ENCODE measurements at places on chromosomes 11 and 22.

- DNase-seq: no peak
Observed at GRCh38 chr11:86035164-86035563, 33.7 kb downstream of the PICALM start.

DNA sequence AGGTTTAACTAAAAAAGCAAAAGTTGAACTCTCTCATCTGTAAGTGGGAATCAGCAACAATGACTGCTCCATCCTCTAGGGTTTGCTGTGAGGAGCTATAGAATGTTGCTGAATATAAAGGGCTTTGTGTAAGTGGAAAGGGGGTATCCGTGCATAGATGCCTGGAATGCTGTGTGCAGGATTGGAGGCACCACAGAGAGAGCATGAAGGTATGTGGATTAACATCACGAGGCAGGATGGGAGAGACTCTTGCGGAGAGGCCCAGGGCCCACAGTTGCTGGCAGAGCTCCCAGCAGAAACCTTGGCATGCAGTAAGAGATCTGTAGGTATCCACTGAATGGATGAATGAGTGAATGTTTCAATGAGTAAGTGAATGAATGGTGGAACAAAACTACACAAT is 298.7 kb upstream of the DDI1 start:
- no peak for DNase-seq

- no peak for DNase-seq
Observed at GRCh38 chr11:128357073-128357472, 230.3 kb downstream of the ETS1 start.

GRCh38 chr11:3824714-3825472 is 15.9 kb downstream of the RHOG start:
- DNase-seq: no peak

DNA sequence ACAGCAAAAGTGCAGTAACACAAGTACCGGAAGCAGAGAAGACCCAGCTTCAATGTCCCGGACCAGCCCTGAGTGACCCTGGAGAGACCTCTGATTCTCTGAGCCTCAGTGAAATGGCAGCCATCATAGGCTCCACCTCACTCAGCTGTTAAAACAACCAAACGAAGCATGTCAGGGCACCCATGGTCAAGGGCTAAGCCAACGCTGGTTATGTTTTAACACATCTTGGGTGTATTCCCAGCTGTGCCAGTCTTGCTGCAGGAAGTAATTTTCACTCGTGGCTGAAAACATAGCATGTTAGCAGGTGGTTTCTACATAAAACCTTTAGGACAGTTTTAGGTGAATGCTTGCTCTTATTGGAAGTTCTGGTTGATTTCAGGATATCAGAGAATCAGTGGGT is 30.9 kb downstream of the LMO2 start:
- no peak for DNase-seq

DNA sequence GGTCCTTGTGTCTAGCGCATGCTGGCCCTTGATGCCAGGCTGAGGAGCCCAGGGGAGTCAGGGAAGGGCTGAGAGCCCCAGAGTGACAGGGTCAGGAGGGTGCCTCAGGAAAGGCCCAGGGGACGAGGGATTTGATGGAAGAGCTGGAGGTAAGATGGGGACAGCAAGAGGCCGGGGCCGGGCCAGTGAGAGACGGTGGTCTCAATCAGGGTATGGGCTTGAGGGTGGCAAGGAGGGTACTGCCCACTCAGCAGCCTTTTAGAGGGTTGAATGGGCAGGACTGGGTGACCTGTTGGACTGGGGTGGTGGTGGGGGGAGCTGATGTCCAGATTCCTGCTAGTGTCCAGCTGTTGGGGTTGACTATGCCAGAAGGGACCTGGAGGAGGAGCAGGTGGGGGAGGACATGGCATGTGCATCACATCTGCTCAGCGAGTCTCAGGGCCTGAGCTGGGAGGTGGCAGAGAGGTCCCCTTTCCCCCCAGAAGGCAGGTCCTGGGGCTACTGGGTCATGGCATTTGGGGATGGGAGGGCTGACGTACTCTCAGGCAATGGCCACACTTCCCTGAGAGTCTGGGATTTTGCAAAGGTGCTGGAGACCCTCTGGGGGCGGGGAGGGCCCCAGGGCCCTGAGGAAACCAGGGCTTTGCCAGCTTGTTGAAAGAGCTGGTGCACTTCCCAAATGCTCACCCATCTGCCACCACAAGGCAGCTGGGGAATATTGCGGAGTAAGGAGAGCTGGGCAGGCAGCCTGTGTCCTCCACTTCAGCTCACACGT is 18.4 kb downstream of the MYO7A start:
- DNase-seq: no peak

DNA sequence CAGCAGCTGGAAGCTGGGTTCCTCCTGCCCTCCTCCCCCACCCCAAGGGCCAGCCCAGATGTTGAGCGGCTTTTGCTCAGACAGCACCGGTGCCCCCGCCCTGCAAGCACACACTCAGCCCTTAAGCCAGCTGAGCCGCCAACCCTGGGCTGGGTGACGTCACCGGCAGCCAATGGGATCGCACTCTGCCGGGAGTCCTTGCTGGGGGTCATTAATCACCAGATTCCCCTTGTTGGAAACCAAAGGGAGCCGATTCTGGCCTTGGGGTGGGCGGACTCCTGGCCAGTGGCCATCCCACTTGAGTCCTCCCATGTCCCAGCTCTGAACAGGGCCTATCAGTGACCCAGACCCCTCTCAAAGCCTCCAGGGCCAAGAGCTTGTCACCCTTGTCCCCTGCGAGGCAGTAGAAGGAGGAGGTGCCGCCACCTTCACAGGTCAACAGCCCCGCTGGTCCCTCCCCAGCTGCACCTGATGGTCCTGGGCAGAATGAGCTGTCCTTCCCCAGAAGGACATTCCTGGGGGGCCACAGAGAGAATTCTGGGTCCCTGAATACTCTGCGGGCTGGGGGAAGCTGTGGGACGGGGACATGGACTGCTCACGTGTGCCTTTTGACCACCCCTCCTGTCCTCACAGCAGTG is 7.4 kb downstream of the DUSP8 start:
- peak; percentile 79 for DNase-seq

DNA sequence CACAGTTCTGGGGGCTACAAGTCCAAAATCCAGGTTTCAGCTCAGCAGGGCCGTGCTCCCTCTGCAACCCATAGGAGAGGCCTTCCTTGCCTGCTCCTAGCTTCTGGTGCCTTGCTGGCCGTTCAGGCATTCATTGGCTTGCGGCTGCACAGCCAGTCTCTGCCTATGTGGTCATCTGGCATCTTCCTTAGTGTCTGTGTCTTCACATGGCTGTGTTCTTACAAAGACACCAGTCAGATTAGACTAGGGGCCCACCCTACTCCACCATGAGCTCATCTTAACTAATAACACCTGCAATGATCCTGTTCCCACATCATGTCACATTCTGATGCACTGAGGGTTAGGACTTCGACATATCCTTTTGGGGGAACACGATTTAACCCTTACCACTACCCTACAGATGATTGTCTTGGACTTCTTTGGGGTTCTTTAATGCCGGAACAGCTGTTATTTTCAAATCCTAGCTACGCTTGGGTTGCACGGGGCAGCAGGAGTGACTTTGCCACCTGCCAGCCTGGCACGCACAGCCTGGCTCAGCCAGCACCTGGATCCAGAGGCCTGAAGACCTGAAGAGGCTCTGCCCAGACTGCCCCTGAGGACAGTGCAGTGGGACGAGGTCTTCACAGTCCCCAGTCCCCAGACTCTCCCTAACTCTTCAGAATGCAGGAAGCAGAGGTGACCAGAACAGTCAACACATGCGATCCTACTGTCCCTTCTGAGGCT is 7.7 kb upstream of the NEAT1 start:
- no peak for DNase-seq

GRCh38 chr11:102239911-102240310 is 77.4 kb upstream of the BIRC3 start:
- no peak for DNase-seq

DNA sequence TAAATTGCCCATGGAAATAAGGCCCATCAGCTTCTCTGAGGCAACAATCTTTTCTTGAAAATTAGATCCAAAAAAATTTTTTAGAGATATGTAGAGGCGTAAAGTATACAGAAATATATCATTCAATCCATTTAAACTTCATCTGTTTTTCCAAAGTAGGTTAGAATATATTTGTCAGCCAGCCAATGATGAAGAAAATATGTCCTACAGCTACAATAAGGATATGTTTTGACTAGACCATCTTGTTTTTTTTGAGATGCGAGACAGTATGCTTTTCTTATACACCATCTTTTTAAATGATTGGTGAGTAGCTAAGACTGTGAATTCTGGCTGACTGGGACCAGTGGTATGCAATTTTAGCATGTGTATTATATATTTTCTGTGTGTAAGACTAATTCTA is 630.4 kb upstream of the CNTN5 start:
- DNase-seq: no peak

DNA sequence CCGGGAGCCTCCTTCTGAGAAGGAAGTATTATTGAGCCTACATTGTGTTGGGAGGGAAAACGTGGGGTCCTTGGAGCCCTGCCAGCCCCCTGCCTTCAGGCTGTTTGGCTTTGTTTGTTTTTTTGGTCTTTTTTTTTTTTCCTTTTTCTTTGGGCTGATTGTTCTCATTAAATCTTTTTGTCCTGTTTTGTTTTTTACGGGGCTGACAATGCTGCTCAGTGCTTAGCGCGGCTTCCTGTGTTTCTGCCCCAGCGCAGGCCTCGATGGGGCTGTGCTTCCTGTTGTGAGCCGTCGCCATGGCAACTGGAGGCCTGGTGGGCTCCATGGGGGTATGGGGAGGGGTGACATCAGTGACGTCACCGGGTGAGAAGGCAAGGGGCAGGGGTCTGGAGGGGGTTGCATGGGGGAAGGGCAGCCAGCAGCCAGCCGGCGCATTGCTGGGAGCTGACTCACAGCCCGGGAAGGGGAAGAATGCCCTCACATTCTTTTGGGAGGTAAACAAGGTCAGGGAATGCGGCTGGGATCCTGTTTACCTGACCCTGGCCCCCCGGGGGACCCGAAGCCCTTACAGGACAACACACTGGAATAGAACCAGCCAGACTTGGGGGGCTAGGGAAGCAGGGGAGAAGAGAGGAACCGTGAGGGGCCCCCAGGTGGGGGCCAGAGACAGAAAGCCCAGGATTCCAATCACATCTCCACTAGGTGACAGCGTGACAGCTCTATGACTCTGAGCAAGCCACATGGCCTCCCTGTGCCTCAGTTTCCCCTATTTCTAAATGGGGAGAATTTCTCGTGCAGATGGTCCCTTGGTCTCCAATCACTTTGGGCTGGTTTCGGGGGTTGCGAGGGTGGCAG is 22.2 kb upstream of the CBX7 start:
- DNase-seq: peak; percentile 84

DNA sequence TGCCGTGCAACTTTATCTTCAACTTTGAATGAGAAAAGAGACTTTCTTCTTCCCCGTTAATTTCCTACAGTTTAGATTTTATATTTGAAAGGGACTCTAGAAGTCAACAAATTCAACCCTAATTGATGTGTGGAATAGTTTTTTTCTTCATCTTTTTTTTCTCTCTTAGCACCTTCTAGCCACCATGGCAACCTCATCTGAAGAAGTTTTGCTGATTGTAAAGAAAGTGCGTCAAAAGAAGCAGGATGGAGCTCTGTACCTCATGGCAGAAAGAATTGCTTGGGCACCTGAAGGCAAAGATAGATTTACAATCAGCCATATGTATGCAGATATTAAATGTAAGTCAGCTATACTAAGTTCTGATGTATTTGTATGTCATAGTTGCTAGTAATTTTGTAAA is 10.5 kb downstream of the GTF2H1 start:
- no peak for DNase-seq

All from T1000 (cell line).